ENCODE measurements at places on chromosomes 4 and X.

DNA sequence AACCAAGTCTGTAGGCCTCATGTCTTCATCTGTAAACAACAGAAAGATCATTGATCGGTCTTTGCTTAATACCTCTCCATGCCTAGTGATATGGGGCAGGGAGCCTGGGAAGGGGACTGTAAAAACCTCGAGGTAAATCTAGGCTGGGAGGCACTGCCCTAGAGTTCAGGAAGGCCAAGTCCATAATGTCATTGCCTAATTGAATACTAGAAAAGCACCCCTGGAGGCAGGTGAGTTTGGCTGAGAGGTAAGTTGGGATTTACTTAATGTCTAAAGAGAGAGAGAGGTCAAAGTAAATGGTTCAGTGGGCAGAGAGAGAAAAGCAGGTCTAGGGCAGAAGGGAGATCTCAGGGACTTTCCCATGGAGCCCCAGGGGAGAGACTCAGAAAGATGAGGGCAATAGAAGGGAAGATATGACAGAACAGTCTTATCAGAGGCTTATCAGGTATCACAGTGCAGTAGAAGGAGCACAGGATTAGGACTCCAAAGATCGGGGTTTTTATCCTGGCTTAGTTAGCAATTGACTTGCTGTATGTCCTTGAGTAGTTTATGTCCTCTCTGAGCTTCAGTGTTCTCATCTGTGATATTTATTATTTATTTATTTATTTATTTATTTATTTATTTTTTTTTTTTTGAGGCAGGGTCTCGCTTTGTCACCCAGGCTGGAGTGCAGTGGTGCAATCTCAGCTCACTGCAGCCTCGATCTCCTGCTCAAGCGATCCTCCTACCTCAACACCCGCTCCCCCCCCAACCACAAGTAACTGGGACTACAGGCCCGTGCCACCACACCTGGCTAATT lies 85.2 kb downstream of the SLC16A2 start:
- no peak for DNase-seq

- peak; percentile 5 for DNase-seq
Observed at GRCh38 chr4:124018383-124019317, 622.1 kb downstream of the SPRY1 start.

- no peak for DNase-seq
Observed at GRCh38 chr4:14802596-14802995, 199.7 kb upstream of the CPEB2 start.

DNA sequence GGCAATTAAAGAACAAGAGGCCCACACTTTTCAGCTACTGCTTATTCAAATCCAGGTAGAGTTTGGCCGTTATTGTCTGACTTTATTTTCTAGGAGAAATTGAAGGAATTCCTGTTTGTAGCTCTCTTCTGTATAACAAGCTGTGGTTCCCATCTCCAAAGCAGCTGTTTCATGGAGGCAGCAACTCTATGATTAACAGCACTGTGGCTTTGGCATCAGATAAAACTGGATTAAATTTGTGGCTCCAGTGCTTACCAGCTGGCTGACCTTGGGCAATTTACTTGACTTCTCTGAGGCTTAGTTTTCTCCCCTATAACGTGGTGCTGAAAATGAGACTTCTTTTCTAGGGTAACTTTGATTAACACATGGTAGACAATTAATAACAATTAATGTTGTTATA lies 28.1 kb downstream of the SLC30A9 start:
- DNase-seq: no peak

DNA sequence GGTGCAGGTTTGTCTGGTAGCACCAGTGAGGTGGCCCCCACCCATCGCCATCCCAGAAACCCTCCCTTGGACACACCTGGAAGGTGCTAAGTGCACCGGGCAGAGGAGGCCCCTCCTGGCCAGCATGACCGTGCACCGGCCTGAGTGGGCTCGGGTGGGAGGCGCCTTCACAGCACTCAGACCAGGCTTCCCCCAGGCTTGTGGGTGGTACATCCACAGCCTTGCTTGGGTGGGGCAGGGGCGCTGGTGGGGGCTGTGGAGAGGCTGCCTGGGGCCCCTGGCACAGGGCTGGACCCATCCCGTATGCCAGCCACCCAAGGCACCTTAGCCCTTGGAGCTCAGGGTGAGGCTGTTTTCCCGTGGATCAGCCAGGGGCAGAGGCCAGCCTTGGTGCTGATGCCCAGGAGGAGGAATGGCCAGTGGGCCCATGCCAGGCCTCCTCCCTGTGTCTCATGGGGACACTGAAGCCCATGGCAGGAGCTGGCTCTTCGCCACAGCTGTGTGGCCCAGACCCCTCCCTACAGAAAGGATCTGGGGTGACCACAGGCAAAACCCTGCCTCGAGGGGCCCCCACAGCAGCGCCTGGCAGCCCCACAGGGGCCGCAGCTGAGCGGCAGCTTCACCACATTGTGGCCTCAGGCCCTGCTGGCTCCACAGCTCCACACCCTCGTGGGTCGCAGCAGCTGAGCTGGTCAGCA lies 21.4 kb downstream of the NKX1-1 start:
- DNase-seq: no peak

- DNase-seq: no peak
Observed at GRCh38 chrX:45001048-45001447, 128.1 kb downstream of the KDM6A start.

GRCh38 chrX:130746709-130747342 lies 156.2 kb downstream of the ENOX2 start:
- DNase-seq: no peak

DNA sequence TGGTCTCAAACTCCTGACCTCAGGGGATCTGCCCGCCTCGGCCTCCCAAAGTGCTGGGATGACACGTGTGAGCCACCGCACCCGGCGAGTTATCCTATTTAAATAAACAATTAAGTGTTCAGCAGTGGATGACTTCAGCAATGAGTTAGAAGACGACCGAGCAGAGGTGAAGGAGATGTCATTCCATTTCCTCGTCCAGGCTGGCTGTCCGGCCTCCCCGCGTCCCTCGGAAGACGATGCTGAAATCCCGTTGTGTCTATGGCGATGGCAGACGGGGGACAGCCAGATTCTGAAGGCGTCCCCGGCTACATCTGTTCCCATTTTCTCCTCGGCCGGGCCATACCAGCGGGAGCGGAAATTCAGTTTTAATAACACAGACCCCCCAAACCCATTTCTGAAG lies 209.8 kb downstream of the CRLF2 start:
- DNase-seq: no peak

GRCh38 chrX:131918839-131919238 lies 104.3 kb upstream of the STK26 start:
- DNase-seq: no peak

Measured in naive thymus-derived CD8-positive, alpha-beta T cell (primary cell).